ENCODE measurements at places on chromosomes 1 and 21.
A peak's percentile ranks its signal among the peaks of the same experiment; 100 is the strongest.

- no peak for DNase-seq
Measured at GRCh38 chr1:81998165-81998564, 197.4 kb downstream of the ADGRL2 start.

DNA sequence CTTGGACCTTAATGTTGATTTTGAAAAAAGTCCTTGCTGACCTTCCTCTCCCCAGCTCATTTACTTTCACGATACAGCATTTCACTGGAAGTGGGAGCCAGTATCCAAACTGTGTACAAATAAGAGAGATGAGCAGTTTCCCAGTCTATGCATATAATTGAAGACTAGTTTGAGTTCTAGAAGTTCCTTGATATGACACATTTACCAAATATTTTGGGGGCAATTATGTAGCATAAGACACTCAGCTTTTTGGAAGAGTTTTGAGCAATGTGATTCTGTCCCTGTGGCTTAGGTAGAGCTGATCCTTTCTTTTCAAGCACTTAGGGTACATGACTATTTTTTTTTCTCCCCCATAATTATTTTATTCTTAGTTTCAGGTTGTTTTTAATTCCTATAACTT, 26.4 kb downstream of the GIPC2 start:
- no peak for DNase-seq

DNA sequence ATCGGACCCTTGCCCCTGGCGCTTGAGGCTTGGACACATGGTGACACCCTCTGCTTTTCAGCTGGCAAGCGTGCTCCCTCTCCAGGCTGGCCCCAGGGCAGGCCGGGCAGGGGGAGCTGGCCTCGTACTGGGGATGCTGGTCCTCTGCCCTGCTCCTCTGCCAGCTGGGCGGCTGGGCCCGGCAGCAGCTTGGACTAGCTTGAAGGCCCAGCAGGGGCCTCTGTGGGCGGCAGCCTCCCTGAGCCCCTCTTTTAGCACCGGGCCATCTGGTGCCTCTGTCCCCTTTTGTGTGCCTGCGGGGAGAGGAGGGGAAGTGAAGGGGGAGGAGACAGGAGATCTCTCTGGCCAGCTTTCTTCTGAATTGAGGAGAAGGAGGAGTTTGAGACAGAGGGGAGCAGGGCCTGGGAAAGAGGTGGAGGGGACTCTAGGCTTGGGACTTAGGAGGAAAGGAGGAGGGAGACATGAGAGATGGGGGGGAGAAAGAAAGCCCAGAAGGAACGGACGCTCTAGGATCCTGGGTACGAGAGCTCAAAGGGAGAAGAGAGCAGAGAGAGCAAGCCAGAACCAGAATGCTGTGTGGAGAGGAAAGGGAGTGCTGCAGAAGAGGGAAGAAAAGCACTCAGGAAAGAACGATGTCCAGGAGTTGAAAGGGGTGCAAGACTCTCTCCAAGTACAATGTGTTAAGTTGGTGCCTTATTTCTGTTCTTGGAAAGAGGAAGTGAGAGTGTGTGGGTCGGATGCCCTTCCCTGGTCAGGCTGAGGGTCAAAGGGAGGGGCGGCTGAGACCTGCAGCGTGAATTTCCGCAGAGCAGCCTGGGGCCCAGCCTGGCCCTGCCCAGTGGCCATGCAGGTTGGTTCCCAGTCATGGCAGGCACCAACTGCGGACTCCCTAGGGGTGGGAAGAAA, 40.3 kb downstream of the IER5 start:
- peak; percentile 75 for DNase-seq

- no peak for DNase-seq
Measured at GRCh38 chr1:204873176-204873575, 2.5 kb downstream of the NFASC start.

- DNase-seq, result peak; percentile 44
Measured at GRCh38 chr1:100184536-100184935, 6.5 kb upstream of the LRRC39 start.

DNA sequence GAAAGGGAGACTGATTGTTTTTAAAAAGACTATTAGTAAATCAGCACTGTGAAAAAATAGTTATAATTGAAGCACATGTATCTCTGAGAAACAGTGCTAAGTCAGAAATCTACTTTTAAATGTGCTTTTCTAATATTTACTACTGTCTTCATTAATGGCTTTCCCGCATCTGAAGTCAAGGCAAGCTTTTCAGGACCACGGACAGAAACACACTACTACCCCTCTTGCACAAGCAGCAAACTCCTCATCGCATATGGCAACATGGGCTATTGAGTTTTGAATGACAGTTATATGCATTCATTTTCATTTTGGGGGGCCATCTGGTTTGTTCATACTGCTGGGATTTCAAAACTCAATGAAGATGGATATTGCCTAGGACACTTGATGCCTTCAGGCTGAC, 433.4 kb upstream of the CAMK1G start:
- DNase-seq, result no peak

DNA sequence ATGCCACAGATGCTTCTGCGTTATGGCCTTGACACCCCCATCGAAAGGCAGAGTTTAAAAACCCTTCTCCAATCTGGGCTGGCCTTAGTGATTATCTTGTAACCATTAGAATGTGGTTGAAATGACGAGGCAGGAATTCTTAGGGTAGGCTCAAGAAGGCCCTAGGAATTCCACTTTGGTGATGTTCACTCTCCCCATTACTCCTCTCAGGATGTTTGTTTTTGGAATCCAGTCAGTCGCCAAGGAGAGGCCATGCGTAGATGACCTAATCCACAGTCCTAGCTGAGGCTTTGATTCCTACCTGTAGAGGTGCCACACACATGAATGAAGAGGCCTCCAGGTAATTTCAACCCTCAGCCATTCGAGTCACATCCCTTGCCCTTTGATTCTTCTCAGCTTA, 318.2 kb downstream of the NEGR1 start:
- DNase-seq, result no peak

DNA sequence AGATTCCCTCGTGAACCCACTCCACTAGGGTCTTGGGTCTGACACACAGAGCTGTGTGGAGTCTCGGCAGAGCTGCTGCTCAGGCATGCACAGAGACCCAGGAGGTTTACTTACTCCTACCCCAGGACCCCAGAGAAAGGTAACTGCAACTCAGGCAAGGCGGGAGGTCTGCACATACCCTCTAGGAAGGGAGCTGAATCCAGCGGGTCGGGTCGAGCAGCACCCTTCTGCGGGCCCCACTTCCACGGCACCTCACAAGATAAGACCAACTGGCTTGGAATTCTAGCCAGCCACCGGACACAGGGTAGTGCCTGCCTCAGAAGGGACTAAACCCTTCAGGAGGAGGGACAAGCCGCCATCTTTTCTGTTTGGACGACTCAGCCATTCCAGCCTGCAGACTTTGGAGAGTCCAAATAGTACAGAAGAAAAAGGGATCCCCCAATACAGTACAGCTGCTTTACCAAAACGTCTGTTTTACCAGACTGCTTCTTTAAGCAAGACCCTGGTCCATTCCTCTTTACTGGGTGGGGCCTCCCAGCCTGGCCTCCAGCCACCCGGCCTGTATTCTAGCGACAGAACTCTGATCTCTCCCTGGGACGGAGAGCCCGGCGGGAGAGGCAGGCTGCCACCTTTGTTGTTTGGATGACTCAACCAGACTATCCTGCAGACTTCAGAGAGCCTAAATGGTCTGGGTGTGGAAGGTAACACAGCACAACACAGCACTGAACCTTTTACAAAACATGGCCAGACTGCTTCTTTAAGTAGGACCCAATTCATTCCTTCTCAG, 554.6 kb upstream of the BEND5 start:
- no peak for DNase-seq

- DNase-seq, result no peak
Measured at GRCh38 chr21:37547615-37548200, 181.1 kb downstream of the DYRK1A start.

GRCh38 chr1:236320671-236321070, 38.9 kb upstream of the ERO1B start:
- DNase-seq, result no peak

DNA sequence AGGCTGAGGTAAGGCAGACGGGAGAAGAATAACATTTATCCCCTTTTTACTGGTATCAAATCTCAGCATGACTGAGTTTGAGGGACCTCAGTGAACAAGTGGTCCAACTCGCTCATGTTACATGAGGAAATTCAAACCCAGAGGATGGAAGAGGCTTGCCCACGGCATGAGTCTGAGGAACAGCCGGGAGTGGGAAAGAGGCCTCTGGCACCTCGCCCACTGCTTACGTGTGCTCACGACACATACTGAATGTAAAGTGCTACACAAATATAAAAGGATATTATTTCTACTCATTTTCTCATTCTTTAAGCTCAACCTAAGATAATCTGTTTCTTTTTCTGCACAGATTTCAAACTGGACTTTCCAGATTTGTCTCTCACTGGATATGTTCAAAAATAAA, 14.7 kb downstream of the BEND5 start:
- DNase-seq, result no peak

- no peak for DNase-seq
Measured at GRCh38 chr1:28517649-28517999, 11.8 kb downstream of the RCC1 start.

- DNase-seq, result no peak
Measured at GRCh38 chr1:11500881-11501280, 21.9 kb downstream of the DISP3 start.

DNA sequence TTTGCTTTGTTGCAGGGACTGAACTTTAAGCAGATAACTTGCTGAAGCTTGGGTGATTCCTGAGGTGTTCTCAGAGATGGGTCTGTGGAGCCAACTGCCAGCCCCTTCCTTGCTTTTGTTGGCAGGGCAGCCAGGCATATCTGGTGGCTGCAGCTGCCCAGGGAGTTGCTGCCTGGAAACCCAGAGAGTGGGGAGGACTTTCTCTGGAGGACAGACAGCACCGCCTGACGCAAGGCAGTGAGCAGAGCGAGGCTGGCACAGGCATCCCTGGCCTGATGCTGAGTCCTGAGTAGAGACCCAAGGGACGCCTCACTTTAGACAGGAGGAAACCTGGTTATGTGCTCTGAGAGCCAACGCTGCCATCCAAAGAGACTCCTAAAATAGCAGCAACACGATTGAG, 9.8 kb upstream of the OLFML2B start:
- no peak for DNase-seq

DNA sequence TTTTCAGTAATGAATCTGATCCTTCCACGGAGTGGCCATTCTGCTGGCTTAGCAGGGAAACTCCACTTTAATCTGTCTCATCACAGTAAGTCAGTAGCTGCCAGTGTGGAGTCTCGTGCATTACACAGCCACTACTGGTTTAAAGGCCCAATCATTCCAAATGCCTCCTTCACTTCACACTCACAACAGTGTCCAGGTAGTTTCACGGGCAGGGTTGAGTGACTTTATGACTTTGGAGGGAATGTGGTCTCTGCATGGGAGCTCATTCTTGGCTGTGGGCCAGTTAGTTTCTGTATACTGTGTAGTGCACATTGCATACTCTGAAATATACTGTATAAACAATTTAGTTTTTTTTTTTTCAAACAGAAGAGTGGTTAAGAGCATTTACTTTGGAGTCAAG, 34.6 kb upstream of the C1orf87 start:
- DNase-seq, result no peak

DNA sequence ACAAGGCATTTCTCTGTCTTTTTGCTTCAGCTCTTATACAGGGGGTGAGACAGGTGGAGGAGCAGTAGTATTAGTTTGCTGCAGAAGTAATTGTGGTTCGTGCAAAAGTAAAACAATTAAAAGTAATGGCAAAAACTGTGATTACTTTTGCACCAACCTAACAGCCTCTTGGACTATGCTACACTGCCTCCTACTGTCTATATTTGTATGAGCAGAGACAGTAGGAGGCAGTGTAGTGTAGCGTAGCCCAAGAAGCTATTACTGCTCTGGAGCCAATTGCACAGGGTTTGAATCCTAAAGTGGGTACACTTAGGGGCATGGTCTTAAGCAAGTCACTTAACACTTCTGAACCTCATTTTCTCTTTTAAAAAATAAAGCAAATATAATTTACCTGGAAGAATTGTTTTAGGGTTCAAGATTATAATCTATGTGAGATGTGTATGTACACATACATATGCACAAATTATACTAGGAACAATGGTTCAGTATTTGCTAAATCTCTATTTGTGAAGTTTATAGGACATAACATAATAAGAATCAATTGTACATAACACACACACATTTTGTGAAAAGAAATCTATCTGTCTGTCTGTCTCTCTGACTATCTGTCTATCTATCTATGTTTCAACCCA, 103.8 kb downstream of the BRINP3 start:
- no peak for DNase-seq

GRCh38 chr1:39845569-39846566, 37.4 kb downstream of the TRIT1 start:
- DNase-seq, result peak; percentile 71

GRCh38 chr1:18387307-18387706, 93.4 kb upstream of the KLHDC7A start:
- no peak for DNase-seq

- DNase-seq, result no peak
Measured at GRCh38 chr1:43588592-43588991, 57.9 kb downstream of the PTPRF start.

DNA sequence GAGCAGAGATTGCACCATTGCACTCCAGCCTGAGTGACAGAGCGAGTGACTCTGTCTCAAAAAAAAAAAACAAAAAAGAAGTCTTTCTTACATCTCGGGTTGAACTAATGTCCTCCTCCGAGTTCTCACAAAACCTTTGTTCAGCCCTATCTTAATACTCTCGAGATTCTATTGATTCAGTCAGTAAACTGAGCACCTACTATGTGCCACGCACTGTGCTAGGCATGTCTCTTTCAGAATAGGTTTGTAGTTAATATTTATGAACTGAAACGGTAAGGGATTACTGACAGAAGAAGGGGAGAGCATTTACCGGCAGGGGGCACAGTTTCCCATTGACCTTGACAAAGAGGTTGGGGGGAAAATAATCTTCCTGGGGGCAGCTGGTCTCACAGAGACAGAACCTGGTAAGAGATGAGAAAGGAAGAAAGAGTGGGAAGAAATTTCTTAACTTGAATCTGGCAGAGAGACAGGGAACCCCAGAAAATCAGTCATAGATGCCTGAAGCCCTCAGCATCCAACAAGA, 3.4 kb downstream of the PIAS3 start:
- no peak for DNase-seq

- no peak for DNase-seq
Measured at GRCh38 chr1:161137881-161138280, 5.4 kb upstream of the DEDD start.

GRCh38 chr1:16318555-16318954, 33.7 kb downstream of the FBXO42 start:
- DNase-seq, result no peak

GRCh38 chr1:78095593-78095992, 49.8 kb downstream of the GIPC2 start:
- DNase-seq, result no peak

- DNase-seq, result peak; percentile 65
Measured at GRCh38 chr21:32712043-32712442, 15.8 kb downstream of the SYNJ1 start.

DNA sequence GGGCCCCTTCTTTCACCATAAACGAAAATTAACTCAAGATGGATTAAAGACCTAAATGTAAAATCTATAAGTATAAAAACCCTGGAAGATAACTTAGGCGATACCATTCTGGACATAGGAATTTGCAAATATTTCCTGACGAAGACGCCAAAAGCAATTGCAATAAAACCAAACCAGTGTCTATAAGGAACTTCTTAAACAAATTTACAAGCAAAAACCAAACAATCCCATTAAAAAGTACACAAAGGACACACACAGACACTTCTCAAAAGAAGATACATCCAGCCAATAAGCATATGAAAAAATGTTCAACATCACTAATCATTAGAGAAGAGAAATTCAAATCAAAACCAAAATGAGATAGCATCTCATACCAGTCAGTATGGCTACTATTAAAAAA, 78.8 kb upstream of the C1orf105 start:
- DNase-seq, result no peak
